ENCODE measurements at places on chromosomes 6 and 20.
A peak's percentile ranks its signal among the peaks of the same experiment; 100 is the strongest.

DNA sequence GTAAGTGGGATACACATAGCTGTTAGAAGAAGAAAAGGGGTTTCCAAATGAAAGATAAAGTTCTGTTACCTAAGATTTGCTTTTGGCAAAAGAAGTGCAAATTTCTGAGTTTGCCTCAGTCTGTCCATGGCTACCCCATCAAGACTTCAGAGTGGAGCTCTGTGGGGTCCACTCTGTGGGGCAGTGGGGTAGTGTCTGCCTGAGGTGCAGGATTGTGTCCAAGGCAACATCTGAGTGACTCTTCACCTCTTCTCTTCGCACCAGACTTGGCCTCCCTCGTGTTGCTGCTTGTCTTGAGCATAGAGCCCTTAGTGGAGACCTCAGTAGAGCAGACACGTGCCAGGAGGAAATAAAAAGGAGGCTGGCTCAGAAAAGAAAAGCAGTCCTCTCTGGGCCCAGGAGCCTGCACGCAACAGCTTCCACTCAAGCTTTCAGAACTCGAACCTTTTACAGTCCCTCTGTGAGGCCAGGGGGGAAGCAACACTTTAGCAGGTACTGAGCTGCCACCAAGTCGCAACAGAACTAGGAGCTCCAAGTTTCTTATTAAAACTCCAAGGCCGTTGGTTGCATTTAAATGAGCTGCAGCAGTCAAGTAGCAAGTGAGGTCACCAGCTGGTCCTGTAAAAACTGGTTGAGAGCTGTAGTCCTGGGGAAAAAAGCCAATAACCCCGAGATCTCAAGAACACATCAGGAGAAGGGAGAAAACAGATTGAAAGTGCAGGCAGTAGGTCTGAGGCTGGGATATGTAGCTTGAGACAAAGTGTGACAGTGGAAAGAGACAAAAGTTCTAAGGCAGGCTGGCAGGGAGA lies 413.5 kb downstream of the CDC5L start:
- no peak for DNase-seq

DNA sequence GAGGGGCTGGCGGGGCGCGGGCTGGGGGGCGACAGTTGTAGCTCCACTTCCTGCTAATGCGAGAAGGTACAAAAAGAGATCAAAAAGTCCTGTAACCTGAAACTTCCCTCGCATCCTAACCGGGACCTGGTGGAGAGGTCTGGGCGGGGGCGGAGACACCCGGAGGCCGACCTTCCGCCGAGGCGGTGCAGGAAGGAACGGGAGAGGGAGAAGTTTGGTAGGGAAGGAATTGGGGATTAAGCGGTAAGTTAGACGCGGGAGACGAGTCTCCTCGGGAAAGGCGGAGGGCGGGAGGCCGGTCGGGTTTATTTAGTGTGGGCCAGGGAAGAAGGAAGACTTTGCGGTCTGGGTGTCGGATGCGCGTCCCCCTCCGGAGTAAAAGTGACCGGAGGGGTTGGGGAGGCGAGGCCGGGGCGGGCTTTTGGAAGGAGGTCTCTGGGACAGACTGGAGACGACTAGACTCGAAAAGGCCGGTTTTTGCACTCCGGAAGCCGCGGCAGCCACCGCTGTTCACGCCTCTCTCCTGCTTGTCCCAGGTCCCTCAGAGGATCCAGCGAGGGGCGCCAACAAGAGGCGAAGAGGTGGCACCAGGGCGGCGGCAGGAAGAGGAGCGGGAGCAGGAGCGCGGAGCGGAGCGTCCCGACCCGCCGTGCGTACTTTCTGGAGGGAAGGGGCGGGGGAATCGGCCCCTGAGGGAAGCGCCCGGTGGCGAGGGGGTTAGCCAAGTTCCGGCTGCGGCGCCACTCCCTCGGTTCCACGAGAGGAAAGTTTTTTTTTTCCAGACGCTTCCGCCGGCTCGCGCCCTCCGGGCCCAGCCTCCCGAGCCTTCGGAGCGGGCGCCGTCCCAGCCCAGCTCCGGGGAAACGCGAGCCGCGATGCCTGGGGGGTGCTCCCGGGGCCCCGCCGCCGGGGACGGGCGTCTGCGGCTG lies 734 bp downstream of the TPBG start:
- peak; percentile 45 for DNase-seq

DNA sequence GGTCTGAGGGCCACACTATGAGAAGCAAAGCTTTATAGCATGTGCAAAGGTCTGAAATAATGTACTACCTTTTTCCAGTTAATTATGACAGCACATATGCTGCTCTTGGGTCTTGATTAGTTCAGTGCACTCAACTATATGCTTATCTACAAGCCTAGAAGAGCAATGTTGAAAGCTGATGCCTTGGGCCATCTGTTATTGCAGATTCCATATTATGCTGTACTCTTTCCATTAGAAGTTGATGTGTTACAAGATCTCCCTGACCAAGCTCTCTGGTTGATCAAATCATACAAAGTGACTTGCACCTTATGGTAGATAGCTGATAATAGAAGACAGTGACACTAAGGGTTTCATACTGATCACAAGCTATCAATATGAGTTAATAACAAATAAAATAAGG lies 327.3 kb downstream of the FRK start:
- DNase-seq, result no peak

GRCh38 chr6:111683749-111684267 lies 78.1 kb upstream of the TRAF3IP2 start:
- DNase-seq, result peak; percentile 95

- DNase-seq, result no peak
Measured at GRCh38 chr6:38164131-38164481, 344.6 kb downstream of the ZFAND3 start.

- DNase-seq, result no peak
Measured at GRCh38 chr20:48375804-48376203, 452.0 kb downstream of the PREX1 start.

GRCh38 chr6:85464260-85464644 lies 14.4 kb downstream of the NT5E start:
- DNase-seq, result peak; percentile 98

GRCh38 chr6:111530667-111531066 lies 47.6 kb upstream of the REV3L start:
- DNase-seq, result no peak

DNA sequence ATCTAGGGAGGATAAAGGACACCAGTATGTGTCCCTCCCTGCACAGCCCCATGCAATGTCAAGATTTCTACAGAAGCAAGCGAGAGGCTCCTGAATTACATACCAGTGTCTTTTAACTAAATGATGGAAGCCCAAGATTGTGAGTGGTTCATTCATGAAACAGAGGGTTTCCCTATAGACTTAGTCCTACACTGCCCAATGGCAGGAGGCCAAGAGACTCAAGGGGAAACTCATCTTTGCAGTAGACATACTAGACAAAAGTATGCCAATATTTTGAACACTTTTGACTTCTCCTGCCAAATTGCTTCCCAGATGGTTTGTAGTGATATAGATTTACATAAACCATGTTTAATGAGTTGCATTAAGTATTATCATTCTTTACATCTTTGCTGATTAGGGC lies 557.2 kb upstream of the JAG1 start:
- no peak for DNase-seq

DNA sequence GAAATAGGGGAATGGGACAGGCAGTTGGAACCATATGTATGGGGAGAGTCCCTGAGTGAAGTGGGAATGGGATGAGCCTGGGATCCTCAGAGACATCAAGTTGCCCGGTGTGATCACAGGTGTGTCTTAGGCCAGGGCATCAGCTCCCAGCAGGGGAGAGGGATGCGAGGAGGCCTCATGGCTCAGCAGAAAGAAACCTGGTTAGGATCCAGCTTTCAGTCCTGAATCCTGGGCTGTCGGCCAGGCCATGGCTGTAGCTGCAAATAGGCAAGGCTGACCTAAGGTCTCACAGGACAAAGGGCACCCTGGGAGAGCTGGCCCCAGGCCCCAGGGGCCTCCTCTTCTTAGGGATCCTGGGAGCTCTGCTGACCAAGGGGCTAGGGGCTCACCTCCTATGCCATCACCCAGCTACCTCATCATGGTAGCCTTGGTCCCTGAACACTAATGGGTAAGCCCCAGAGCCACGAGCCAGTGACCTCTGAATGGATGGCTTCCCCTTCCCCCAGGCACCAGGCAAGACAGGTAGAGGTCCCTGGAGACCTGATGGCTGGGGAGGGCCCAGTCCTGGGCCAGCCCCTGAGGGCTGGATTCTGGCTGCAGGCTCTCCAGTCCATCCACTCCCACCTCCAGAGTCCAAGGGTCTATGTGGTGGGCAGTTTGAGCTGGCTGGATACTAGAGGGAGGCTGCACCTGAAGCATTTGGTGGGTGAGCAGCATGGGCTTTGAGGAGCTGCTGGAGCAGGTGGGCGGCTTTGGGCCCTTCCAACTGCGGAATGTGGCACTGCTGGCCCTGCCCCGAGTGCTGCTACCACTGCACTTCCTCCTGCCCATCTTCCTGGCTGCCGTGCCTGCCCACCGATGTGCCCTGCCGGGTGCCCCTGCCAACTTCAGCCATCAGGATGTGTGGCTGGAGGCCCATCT lies at the start of gene SLC22A7:
SLC22A7 (plus strand) TSS at position 617 of the 921 bp plus-strand sequence; CDS start at position 716, 99 bp downstream.
- DNase-seq, result no peak

- DNase-seq, result no peak
Measured at GRCh38 chr6:13373919-13374318, 45.6 kb upstream of the TBC1D7 start.

DNA sequence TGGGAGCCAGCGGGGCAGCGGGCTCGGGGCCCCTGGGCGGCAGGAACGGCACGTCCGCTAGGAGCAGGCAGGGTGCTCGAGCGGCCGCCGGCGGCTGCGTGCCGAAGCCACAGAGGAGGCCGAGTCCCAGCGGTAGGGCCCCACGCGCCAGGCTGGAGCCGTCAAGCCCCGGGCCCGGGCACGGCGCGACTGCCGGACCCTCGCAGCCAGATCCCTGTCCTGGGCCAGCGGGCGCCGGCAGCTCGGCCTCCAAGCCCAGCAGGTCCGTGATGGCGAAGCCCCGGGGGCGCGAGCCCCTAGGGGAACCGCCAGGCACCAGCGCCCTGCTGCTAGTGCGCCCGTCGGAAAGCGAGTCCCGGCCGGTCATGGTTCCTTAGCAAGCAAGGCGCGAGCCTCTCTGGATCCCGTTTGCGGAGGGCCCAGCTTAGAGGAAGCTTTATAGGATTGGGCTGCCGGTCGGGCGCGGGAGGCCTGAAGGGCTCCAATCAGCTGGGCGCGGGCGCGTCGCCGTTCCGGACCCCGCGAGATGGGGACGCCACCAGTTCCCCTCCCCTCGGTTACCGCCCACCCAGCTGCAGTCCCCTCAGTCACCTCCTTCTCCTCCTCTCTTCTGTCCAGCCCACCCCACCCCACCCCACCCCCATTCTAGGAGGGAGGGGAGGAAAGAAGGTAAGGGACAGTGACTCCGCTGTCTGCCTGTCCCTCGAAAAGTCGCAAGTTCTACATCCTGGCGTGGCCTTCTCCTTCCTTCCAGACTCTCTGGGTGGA lies at the start of gene VSX1:
VSX1 (minus strand) TSS at position 412 of the 768 bp plus-strand sequence; CDS start at position 367, 45 bp downstream.
- DNase-seq, result no peak

DNA sequence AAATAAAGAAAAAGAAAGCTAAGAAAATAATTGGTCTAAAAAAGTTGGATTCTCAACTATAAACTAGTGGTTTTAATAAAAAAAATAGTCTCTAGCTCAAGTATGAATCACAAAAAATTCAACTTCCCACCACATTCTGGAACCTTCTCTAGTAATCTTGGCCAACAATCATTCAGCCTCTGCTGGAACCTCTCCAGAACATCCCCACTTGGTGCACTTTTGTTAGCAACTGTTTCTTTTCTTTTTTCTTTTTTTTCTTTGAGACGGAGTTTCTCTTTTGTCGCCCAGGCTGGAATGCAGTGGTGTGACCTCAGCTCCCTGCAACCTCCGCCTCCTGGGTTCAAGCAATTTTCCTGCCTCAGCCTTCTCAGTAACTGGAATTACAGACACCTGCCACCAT lies 35.7 kb downstream of the TXLNB start:
- DNase-seq, result peak; percentile 91

DNA sequence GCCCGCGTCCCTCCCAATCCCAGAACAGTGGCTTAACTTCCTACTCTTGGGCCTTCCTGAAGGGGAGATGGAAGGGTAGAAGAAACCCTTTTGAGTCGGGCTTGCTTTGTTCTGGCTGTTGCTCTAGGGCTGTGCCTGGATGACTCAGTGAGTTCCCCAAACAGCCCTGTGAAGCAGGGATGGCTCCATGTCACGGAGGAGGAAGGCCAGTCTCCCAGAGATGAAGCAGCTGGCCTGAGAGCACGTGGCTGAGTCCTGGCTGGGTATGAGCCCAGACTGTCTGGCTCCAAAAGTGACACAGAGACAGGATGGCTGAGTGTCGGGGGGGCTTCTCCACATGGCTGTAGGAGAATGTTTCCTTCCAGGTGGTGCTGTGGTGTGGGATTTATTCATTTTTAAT lies 4.6 kb downstream of the SYTL3 start:
- DNase-seq, result peak; percentile 74

GRCh38 chr6:116066789-116067188 lies 6.1 kb upstream of the FRK start:
- no peak for DNase-seq

- DNase-seq, result no peak
Measured at GRCh38 chr20:25352746-25353145, 37.9 kb downstream of the ABHD12 start.

DNA sequence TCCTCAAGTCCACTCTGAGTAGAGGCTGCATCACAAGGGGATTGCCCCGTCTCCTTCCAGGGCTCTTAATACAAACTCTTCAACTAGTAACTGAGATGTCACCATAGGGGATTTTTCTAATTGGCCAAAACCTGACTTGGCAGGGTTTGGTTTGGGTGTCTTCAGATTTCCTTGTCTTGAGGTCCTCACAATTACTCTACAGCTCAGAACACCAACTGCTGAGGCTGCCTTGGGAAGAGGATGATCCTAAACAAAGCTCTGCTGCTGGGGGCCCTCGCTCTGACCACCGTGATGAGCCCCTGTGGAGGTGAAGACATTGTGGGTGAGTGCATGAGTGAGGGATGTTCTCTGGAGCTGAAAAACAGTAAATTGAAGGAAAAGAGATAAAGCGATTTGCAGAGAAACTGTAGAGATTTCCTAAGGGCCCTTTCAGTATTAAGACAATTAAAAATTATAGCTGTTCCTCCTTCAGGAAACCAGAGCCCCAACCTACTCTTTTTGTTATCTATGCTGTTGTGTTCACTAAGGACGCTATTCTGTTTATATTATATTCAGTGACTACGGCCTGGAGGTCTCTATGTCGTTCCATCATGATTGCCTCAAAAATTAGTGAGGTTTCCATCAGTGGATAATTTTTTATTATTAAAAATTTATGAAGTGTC lies at the start of gene HLA-DQA1:
HLA-DQA1 (plus strand) TSS at position 188 of the 662 bp plus-strand sequence; CDS start at position 241, 53 bp downstream.
- DNase-seq, result no peak

- DNase-seq, result no peak
Measured at GRCh38 chr6:8958894-8959511, 523.7 kb upstream of the SLC35B3 start.

DNA sequence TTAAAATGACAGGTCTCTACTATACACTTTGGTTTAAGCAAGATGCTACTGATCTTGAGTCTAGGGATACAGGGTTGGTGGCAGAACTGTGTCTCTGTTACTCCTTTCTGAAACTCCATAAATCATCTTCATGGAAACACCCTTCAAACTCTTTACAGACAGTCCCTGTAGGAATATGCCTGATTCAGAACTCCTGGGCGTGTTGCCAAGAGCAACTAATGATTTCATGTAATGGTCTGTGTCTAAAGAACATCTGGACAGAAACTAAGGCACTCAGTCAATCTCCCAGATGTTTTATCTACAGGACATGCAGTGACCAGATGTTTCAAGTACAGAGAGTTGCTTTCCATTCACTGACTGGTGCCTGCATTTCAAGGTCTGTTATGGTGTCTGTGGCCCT lies 464.4 kb upstream of the CHD6 start:
- no peak for DNase-seq

GRCh38 chr6:87721311-87721710 lies 19.3 kb upstream of the AKIRIN2 start:
- DNase-seq, result no peak

All from stromal cell of bone marrow (primary cell).